ENCODE measurements at places on chromosomes 5 and 9. TPM values are rescaled to one million over a fixed set of nuclear protein-coding genes. Genes with fewer than 3 reads are reported as not detected.

INSL4 gene
- 15.8 TPM for total RNA-seq

LHX3 gene
- 0.12 TPM for total RNA-seq

PCDH1 gene
- total RNA-seq: 1.7 TPM

PAEP gene
- total RNA-seq: 0.27 TPM

NMRK1 gene
- total RNA-seq: 5.2 TPM

ADRB2 gene
- total RNA-seq: 0.58 TPM

FOXD1 gene
- 17.5 TPM for total RNA-seq

GRXCR2 gene
- total RNA-seq: not detected

RLN1 gene
- not detected for total RNA-seq

IGFBPL1 gene
- total RNA-seq: 3.1 TPM

IFNA21 gene
- total RNA-seq: not detected

SLC34A1 gene
- not detected for total RNA-seq

HRCT1 gene
- total RNA-seq: not detected

SCGB3A2 gene
- not detected for total RNA-seq

GABRA1 gene
- not detected for total RNA-seq

FXN gene
- 29.3 TPM for total RNA-seq

SRP19 gene
- total RNA-seq: 79.0 TPM

LRRTM2 gene
- total RNA-seq: not detected

RNF183 gene
- total RNA-seq: not detected

MTRR gene
- total RNA-seq: 29.5 TPM

PALM2AKAP2 gene
- total RNA-seq: 0.55 TPM

N4BP3 gene
- total RNA-seq: 1.2 TPM

LHX6 gene
- 0.24 TPM for total RNA-seq

CENPH gene
- 24.3 TPM for total RNA-seq

F12 gene
- 21.8 TPM for total RNA-seq

TOR1A gene
- 64.4 TPM for total RNA-seq

WNT8A gene
- not detected for total RNA-seq

FOXD4L3 gene
- total RNA-seq: not detected

DMRT3 gene
- not detected for total RNA-seq

CNTNAP3B gene
- total RNA-seq: 16.6 TPM

ALDH1B1 gene
- total RNA-seq: 54.3 TPM

MELK gene
- 78.3 TPM for total RNA-seq

NNT gene
- 11.3 TPM for total RNA-seq

PLPPR1 gene
- not detected for total RNA-seq

KLF9 gene
- total RNA-seq: 0.58 TPM

COL5A1 gene
- 33.0 TPM for total RNA-seq

SEMA4D gene
- total RNA-seq: 6.3 TPM

CTSV gene
- total RNA-seq: 15.2 TPM

OLFML2A gene
- total RNA-seq: 18.2 TPM

BHMT2 gene
- not detected for total RNA-seq

DMAC1 gene
- total RNA-seq: 27.1 TPM

WDR38 gene
- not detected for total RNA-seq

Measured in A549 treated with CpdA at 1 μM for 4 hours (cell line).